Lower lobe of right lung (tissue), 2 donors: ENCODE measurements at places on chromosomes 13 and 19.

DNA sequence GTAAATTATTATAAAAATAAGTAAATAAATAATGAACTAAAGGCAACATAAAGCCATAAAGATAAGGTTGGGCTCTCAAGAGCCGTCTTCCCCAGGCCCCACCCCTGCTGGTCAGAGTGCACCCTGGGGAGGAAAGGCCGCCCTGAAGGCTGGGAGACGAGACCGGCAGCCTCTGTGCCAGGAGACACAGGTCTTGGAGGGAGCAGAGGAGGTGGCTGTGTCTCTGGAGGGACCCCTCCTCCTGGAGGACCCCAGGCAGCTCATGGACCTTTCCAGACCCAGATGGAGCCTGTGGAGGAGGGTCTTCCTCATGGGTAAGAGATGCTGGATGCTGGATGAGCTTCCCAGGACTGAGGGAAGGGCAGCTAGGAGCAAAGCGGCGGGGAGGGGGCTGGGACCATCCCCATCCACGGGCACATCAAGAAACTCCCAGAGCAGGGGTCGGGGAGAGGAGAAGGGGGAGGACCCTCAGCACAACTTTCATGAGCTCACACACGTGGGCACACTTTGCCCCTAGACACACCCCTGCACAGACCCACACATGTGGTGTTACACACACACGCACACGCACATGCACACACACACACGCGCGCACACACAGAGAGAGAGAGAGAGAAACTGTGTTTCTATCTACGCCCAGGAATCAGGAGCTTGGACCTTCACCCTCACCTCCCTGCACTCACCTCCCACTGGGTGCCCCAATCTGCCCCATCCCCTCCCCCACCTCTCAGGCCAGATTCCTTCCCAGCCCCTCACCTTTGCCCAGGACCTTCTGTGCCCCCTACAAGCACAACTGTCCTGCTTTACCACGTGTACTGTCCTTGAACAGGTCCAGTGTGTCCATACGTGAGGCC lies at the start of gene CEACAM18:
Gene CEACAM18 (plus strand): TSS at position 159 of the 854 bp plus-strand sequence.
- no peak for DNase-seq

- DNase-seq, result no peak
Measured at GRCh38 chr19:10201176-10201575, 6.4 kb upstream of the DNMT1 start.

GRCh38 chr19:46056536-46056935 lies 15.7 kb upstream of the IGFL4 start:
- no peak for DNase-seq

DNA sequence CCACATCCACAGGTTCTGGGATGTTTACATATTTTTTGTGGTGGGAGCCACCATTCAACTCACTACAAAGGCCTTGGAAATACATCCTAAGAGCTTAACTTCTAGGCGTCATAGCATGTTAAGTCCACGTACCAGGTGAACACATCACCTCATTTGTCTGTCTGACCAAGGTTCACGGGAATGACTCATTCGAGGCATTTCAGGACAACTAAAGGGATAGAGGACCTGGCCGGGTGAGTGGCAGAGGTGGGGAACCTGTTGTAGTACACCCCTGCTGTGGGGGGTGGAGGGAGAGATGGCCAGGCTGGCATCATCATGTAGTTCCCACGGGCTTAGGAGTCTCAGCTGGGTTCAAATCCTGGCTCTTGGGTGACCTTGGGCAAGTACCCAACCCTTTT lies 51.5 kb downstream of the BICRA start:
- peak; percentile 12 for DNase-seq

- no peak for DNase-seq
Measured at GRCh38 chr13:41615528-41615855, 158.1 kb downstream of the RGCC start.

- DNase-seq, result no peak
Measured at GRCh38 chr19:36210497-36210896, 4.0 kb downstream of the ZNF565 start.

DNA sequence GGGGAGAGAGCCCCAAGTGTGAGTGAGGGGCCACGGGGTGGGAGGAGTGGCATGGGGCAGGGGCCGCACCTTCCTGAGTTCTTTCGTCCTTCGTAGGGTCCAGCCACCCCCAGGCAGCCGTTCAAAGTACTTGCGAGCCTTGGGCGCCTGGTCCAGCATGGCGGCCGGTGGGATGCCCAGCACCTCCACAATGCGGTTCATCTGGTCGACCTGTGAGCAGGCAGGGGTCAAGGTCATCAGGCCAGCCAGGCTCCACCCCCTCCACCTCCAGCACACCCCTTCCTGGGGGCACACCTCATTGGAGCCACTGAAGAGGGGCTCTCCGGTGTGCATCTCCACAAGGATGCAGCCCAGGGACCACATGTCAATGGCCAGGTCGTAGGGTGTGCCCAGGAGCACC lies 6.7 kb downstream of the DYRK1B start:
- DNase-seq, result no peak

GRCh38 chr13:66087269-66087710 lies 1142.8 kb downstream of the PCDH9 start:
- no peak for DNase-seq

GRCh38 chr19:32677657-32678056 lies 2.0 kb downstream of the RGS9BP start:
- DNase-seq, result no peak

- peak; percentile 48 for DNase-seq
Measured at GRCh38 chr19:4054441-4055208, 12.1 kb downstream of the ZBTB7A start.
